ENCODE measurements at places on chromosomes 1 and 21.
A peak's percentile ranks its signal among the peaks of the same experiment; 100 is the strongest.

- DNase-seq = no peak
These were observed 6.2 kb downstream of the C1orf198 start for GRCh38 chr1:230861970-230862595.

GRCh38 chr1:172951730-172952365 lies 98.9 kb downstream of the TNFSF18 start:
- no peak for DNase-seq

- no peak for DNase-seq
These were observed 8.8 kb upstream of the TGFB2 start for GRCh38 chr1:218336328-218336727.

DNA sequence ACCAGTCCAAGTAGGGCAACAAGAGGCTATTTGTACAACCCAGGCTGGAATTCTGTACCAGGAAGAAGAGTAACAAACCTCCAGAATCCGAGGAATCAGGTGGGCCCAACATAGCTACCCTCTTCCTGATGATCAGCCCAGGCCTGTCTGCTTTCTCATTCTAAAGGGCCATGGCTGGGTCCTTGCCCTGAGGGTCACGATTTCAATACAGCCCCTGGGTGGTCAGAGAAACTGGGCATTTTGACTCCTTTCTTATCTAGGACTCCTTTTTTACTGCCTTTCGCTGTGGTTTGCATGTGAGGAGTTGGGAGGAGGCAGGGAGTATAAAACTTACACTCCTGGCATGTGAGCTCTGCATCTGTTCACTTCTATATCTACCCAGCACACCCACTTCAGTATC lies 164.9 kb upstream of the COA6 start:
- DNase-seq = no peak

DNA sequence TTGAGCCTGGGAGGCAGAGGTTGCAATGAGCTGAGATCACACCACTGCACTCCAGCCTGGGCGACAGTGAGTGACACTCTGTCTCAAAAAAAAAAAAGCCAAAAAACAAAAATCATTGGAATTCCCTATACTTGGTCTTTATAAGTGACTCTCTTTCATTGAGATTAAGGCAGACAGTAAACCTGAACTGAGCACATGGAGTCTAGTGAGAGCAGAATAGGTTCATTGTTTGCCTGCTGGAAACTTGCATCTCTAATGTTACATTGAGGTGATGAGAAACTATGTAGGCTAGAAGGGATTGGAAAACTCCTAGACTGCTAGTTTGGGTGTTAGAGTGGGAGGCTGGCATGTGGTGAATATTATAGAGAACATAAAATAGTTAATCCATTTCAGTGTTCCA lies 25.4 kb downstream of the MAST2 start:
- no peak for DNase-seq

- no peak for DNase-seq
These were observed 30.9 kb downstream of the PRDM2 start for GRCh38 chr1:13730751-13731482.

GRCh38 chr21:27555996-27556395 lies 589.1 kb upstream of the ADAMTS5 start:
- no peak for DNase-seq

DNA sequence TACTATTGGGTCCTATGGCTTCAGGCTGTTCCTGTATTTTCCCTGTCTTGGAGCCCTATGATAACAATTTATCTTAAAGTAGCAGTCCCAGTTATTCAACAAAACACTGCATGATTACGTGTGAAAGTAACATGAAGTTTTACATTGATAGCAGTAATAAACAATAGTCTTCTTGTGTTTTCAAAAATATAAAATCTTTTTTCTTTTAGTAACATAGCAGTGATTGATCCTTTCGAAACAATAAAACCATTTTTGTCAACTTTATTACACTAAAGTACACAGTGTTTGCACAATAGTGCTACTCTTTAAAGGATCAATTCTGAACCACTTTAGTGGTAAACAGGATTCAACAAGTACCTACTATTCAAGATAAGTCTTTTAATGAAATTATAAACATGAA lies 90.6 kb downstream of the GPATCH2 start:
- DNase-seq = no peak

GRCh38 chr1:241157435-241157834 lies 199.6 kb downstream of the RGS7 start:
- no peak for DNase-seq

GRCh38 chr1:204418174-204419063 lies 6.8 kb upstream of the PPP1R15B start:
- DNase-seq = no peak

DNA sequence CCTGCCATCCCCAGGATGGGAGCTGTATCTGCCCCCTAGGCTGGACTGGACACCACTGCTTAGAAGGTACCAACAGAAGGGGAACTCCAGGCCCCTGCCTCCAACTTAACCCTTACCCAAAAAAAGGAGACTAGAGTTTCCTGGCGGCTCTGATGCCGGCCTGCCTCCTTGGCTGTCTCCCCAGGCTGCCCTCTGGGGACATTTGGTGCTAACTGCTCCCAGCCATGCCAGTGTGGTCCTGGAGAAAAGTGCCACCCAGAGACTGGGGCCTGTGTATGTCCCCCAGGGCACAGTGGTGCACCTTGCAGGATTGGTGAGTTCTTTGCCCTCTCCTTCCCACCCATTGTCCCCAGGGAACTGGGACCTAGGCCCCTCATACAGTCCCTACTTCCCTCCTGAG lies 8.1 kb upstream of the LRRC71 start:
- no peak for DNase-seq

DNA sequence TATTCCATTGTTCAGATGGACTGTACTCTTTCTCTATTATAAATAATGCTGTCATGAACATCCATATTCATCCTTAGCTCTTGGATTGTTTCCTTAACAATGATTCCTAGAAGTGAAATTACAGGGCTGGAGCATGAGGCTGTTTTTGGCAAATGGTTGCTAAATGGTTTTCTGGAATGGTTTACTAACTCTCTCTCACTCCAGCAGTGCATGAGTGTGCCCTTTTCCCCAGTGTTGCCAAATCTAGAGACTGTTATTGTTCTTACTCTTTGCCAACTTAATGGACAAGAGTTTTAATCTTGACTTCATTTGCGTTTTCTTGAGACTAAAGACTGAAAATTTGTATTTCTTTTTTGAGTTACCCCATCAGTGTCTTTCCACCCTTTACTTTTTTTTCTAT lies 113.0 kb downstream of the PAPPA2 start:
- no peak for DNase-seq

GRCh38 chr1:247376659-247377058 lies 39.3 kb upstream of the NLRP3 start:
- no peak for DNase-seq

- DNase-seq = no peak
These were observed 597.6 kb upstream of the PRMT6 start for GRCh38 chr1:106458866-106459265.

- no peak for DNase-seq
These were observed 236.4 kb downstream of the USH2A start for GRCh38 chr1:216186816-216187215.

DNA sequence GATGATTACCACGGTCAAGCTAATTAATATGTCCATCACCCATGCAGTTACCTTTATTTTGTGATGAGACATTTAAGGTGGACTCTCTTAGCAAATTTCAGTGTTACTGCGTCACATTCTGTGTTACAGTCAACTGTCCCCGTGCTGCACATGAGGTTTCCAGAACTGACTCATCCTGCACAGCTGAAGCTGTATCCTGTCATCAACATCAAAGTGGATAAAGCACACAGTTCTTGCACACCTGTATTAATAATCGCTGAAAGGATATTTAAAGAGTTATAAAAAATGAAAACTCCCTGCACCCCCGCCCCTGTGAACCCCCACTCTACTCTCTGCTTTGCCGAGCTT lies 3.4 kb upstream of the KRTAP10-5 start:
- no peak for DNase-seq

- DNase-seq = no peak
These were observed 440 bp upstream of the MUL1 start for GRCh38 chr1:20508411-20508771.

DNA sequence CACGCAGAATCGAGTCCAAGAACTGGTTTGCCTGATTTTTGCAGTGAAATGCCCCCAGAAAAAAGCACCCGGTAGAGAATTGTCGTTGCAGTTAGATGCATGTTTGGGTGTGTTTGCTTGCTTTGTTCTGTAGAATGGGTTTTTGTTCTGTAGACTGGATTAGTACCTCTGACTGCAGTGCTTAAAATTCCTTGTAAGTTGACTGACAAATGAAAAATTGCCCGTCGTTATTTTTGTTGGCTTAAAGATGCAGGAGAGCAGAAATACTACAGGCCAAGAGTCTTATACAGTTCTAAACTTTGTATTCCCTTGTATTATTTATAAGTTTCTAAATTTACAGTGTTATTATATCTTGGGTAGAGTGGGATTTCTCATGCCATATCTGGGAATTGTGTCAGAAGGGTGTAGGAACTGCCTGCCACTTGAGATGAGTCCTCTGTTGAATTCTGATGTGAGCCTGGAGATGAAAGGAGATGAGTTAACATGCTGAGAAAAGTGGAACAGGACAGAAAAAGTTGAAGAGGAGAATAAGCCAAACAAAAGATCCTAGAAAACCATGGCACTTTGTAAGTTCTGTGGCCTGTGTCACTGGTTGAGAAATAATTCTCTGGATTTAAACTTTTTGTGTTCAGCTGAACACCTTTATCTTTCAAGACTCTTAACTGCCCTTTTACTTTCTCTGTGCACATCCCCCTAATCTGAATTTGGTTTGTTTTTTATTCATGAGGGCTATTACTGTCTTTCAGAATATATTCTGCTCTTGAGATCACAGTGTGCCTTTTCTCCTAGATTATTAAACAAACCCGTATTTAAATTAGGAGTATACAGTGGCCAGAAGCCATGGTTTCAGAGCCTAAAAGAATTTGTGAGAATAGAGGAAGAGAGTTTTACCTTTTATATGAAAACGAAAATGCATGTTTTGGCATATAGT lies 1.4 kb downstream of the DESI2 start:
- DNase-seq = no peak

- DNase-seq = peak; percentile 38
These were observed 139.7 kb upstream of the ARHGEF16 start for GRCh38 chr1:3314491-3315381.

GRCh38 chr1:86195281-86195680 lies 38.7 kb upstream of the COL24A1 start:
- no peak for DNase-seq

GRCh38 chr1:235030919-235031596 lies 97.6 kb downstream of the TOMM20 start:
- no peak for DNase-seq

GRCh38 chr1:202577381-202577780 lies 132.9 kb downstream of the SYT2 start:
- DNase-seq = no peak
